ENCODE measurements at places on chromosomes 11 and 22.

DNA sequence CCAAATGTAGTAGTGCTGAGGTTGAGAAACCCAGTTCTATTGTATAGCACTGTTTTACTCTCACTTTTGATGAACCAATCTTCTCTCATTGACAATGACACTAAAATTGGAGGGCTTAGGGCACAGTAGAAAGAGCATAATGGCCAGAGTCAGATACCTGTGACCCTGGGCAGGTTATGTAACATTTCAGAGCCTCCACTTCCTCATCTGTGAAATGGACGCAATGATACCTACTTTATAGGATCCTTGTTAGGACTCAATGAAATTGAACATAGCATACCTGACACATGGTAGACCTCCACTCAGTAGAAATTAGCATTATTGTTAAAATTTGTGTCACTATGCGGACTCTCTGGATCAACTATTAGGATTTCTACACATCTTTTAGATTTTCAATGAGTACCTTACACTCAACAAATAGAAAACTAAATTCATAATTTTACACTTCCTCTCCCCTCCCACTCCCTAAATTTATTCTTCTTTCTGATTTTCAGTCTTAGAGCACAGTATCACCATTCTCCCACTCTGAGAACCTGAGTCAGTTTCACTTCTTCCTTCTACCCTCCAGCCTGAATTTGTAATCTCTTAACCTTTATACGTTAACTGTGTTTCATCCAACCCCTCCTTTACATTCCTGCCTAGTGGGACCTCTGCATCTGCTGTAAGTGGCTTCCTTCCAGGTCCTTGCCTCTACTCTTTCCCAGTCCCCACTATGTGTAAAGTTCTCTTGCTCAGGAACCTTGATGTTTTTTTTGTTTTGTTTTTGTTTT, 78.3 kb downstream of the MICAL2 start:
- no peak for DNase-seq

DNA sequence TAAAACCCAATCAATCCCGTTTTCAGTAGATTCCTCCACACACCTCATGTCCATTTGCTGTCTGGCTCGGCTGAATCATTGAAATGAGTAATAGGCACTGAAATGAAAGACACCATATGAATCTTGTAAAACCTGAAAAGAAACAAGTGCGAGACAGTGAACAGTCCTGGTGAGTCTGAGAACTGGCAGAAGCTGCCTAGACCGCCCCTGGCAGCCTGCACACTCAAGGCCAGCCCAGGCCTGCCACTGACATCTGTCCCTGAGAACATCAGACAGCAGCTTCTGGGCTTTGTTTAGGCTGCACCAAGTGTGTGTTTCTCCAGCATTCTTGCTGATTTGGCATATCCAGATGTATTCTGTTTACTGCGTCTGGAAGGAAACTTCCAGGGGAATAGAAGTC, 44.8 kb downstream of the ENDOD1 start:
- no peak for DNase-seq

- no peak for DNase-seq
Measured at GRCh38 chr11:9762531-9762930, 98.7 kb downstream of the SWAP70 start.

DNA sequence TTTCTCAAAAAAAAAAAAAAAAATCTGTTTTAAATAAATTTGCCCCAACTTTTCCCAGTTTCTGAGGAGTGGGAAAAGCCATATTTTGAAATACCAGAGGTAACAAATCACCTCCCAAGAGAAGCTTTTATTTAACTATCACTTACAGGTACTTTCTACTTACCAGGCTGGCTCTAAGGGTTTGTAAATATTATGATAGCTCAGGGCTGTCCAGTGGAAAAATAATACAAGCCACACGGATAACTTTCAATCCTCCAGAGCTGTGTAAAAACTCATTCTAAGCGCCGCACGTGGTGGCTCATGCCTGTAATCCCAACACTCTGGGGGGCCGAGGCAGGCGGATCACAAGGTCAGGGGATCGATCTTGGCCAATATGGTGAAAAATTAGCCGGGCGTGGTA, 5.6 kb upstream of the SEC14L4 start:
- DNase-seq, result no peak

DNA sequence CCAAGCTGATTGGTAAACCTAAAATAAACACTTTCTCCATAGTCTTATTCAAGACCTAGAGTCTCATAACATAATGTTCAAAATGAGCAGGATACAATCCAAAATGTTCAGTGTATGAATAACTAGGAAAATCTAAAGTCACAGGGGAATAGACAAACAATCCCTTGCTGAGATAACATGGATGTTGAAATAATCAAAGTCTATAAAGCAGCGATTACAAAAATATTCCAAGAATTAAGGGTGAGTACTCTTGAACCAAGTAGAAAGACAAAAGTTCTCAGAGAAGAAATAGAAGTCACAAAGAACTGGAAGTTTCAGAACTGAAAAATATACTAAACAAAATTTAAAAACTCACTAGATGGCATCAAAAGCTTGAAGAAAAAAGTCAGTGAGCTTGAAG, 561.0 kb downstream of the INSC start:
- no peak for DNase-seq

- DNase-seq, result no peak
Measured at GRCh38 chr11:110454609-110455008, 24.9 kb downstream of the FDX1 start.

GRCh38 chr11:4862447-4863236, 13.6 kb upstream of the OR51S1 start:
- no peak for DNase-seq

DNA sequence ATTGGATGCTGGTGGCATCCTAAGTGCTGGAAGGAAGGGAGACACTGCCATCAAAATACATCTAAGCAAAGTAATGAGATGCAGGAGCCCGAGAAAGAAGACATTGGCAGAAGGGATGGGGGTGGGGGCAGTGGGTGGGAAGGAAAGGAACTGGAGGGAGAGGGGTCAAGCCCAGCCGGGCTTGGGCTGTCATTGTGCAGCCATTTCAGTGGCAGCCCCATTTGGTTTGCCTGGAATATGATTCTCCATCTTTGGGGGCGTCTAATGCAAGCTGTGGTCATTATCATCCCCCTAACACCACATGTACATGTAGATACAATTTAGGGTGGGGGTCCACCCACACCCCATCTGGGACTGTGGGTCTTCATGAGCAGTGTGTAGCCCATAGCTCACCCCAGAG, 13.9 kb upstream of the ACCSL start:
- DNase-seq, result no peak

- no peak for DNase-seq
Measured at GRCh38 chr11:59660621-59661020, 8.2 kb downstream of the PATL1 start.

DNA sequence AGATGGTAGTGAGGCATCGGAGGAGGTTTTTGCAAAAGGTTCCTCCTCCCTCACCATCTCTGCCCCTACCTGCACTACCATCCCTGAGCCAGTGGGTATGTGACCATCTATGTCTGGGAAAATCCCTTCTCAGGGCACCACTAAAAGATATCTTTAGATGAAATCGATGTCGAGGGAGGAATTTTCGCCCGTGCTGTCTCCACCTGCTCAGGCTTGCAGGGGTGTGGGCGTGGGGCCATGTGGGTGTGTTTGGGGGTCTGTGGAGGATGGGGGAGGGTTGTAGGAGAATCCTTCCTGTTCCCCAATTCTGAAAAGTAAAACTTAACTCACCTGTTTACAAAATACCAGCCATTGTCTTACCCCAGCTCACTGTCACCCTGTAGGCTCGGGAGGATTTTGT, 12.4 kb downstream of the MPPED1 start:
- DNase-seq, result no peak

GRCh38 chr11:58977470-58977869, 38.2 kb downstream of the GLYATL1 start:
- DNase-seq, result no peak

DNA sequence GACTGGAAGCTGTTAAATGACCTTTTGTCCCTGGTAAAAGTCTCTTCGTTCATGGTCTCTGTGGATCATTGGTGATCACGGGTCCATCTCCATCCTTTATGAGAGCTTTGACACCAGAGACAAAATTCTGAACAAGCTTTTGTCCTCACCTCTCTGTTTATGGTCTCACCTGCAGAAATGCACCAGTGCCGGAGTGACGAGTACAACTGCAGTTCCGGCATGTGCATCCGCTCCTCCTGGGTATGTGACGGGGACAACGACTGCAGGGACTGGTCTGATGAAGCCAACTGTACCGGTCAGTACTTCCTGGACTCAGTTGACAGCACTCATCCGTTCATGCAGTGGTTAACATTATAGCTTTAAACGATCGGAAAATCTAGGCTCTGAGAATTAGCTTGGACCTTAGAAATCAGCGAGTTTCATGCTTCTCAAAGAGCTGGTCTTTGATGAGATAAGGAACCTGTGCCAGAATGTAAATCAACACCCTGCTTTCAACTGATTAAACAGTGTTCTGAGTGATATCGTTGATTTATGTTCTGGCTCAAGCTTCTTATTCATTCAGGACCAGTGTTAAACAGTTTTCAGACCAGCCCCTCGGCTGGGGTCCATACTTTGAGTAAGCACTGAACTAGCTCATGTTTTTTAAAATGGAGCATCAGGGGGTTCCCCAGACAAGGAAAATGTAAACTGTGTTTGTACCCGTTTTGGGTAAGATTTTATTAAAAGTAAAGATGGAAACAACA, 124.5 kb upstream of the SORL1-AS1 start:
- no peak for DNase-seq

- peak; percentile 76 for DNase-seq
Measured at GRCh38 chr11:30585892-30586250, 282 bp downstream of the MPPED2 start.

DNA sequence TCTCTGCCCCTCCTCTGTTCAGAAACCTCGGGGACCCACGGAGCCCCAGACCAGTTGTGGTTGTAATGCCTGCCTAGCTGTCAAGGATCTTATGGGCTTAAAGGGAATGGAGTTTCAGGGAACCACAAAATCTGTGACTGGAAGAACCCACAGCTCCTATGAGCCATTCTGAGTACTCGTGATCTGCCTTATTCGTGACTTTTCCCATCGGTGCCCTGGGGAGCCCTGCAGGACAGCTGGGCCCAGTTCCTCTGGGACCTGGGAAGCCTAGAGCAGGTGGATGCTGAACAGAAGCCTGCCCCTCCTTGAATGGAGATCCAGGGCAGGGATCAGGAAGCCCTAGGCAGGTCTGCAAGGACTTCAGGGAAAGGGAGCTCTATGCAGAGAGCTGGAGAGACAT, 42.1 kb upstream of the TTC12 start:
- DNase-seq, result no peak

DNA sequence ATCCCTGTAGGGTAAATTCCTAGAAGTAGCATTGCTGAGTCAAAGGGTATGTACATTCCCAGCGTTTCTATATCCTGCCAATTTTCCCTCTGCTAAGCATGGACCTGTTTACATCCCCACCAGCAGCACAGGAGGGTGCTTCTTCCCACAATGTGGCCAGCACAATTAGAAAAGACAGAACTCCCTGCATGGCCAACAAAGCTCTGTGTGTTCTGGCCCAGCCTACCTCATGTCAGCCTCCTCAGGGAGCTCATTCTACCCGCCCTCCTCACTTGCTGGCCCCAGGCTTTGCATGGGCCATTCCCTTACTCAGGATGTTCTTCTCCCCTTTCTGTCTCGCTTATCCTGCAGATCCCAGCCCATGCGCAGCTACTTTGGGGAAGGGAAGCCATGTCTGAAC, 186.1 kb downstream of the DSCAML1 start:
- peak; percentile 25 for DNase-seq

- peak; percentile 88 for DNase-seq
Measured at GRCh38 chr22:24894998-24895397, 51.5 kb downstream of the LHFPL7 start.
